ENCODE measurements at places on chromosomes 1 and 21. TPM values are rescaled to one million over a fixed set of nuclear protein-coding genes. Genes with fewer than 3 reads are reported as not detected.

DNA sequence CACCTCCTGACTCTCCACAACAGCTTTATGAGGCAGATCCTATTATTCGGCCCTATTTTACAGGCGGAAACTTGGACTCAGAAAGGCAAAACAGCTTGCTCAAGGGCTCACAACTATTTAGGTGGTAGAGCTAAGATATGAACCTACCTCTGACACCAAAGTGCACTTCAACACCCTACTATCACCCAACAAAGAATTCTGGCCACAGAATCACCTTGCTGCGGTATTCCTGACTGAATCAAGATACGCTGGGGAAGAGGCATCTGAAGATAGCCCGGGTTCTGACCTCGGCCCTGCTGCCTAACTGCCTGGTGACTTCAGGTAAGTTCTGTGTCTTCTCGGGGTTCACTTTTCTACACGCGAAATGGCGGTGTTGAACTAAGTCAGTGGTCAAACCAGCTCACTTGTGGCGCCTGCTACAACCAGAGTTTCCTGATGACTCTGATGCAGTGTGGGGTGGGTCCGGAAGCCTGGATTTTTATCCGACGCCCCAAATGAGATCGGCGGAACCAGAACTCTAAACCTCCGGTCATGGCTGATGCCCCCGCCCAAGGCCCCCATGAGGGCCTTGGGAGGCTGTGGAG is 608 bp downstream of the PEF1 start:
- peak; percentile 25 for DNase-seq

DNA sequence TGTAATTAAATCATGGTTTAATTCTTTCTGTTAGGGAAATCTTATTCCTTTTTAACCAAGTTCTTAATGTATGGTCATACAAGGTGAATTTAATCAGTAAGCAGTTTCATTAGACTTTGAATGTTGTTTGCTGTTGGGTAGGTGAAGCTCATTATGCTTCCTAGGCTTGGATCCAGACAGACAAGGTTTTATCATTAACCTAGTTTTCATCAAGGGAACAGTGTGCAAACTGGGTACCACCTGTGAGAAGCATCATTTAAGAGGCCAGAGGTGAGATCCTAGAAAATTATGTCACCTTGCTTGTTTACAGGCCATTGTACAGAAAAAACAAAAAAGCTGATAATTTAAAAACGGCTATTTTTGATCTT is 130.1 kb downstream of the RYR2 start:
- DNase-seq = no peak

DNA sequence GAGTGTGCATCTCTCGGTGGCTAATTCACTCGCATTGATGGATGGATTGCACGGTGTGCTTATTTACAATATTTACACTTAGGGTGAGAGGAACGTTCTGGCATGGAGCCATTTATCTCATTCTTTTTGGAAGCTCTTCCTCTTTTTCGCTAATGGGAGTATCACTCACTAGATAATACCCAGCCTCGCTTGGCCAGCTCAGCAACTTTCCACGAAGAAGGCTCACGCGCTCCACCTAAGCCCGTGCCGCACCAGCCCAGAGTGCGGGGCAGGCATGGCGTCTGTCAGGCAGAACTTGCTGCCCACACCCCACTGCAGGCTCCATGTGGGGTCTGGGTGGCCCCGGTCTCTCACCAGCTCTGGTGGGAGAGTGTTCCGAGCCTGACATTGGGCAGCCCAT is 484.9 kb downstream of the NPHP4 start:
- no peak for DNase-seq

DNA sequence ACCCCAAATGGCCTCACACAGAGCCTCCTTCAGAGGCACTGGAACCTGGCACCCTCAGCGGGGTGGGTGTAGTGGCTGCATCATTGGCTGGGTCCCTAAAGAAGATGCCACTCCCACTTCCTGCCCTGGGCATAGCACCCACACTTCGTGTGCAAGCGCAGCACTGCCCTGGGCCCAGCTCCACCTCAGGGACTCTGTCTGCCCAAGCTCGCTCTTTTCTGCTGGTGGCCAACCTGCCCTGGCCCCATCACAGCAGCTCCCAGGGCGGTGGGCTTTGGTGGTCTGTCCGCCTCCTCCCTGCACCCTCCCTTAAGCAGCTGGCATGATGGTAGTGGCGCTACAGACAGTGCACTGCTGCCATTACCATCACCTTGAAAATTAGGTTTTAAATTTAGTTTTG is 829.3 kb upstream of the BRINP3 start:
- DNase-seq = no peak

DNA sequence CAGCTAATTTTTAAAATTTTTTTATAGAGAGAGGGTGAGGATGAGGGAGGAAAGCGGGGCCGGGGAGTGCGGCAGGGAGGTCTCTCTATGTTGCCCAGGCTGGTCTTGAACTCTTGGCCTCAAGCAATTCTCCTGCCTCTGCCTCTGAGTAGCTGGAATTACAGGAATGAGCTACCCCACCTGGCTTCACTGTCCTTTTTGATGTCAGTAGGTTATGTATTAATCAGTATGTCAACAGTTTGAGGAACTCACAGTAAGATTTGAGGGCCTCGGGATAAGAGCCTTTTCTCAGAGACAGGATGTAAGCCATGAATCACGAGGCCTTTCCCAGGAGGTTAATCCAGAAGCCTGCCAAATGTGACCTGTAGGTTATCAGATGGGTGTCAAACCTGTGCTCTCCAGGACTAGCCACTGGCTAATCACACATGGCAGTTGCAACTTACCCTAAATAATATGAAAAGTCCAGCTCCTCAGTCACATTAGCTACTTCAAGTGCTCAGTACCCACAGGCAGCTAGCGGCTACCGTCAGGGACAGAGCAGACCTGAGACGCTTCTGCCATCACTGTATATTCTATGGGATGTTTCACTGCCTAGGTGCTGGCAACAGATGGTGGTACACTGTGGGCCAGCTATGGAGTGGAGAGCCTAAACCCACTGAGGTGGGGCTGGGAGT is 33.1 kb downstream of the TRIM67 start:
- DNase-seq = no peak

DNA sequence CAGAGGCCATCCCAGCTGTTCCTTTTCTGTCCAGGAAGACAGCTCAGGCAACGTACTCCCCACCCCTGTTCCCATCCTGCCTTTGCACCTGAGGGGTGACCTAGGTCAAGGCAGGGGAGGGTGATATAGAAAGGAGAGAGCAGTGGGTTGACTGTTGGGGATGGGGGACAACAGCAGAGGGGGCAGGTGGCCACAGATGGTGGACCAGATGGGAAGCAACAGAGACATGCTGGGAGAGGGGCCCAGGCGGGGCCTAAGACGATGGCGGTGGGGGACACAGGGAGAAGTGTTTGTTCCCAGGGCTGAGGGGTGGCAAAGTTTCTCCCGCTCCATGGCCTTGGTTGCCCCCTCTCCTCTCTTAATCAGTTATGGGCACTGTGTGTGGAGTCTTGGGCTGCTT is 6.3 kb downstream of the CELSR2 start:
- no peak for DNase-seq

DNA sequence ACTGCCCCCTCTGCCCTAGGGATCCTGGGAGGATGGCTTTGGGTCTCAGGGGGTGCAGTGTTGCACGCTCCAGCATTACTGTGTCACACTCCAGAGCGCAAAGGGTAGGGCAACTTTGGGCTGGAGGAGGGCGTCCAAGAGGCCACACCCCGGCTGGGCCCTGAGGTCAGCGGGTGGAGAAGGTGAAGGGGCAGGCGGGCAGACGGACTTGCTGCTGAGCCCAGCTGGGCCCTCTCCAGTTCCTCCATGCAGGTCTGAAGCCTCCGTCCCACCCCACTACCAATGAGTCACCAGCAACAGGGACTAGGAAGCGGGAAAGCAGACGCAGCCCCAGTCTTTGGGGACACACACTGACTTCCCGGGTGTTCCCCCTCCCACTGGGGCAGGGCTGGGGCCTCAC is 116.0 kb downstream of the CASZ1 start:
- no peak for DNase-seq

DNA sequence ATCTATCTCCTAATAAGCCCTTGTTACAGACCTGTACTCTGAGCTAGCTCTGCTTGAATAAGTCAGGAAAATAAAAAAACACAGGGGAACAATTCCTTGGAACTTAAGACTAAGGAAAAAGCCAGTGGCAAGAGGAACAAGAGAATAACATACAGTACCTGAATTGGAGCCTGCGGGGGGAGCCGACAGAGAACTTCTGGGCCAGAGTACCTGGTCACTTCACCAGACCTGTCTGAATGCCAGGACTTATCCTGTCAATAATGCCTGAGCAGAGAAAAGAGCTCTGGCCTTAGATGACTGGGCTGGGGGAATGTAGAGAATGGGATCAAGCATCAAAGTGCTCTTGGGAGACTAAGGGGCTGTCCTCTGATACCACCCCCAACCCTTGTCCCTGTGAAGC is 15.1 kb downstream of the PEA15 start:
- DNase-seq = no peak

DNA sequence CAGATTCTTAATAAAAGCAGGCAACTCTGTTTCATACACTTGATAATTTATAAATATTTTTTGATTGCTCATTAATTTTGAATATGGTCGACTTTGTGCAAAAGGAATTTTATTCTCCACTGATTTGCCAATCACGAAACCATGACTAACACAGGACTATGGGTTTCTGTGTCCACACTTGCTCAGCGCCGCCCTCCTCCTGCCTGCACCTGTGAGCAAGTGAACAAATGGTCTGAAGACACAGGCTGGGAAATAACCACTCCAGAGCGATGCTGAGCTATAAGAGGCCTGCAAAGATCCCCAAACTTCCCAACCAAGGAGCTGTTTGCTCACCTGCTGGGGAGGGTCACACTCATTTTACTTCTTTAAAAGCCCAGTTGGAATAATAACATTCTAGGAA is 19.6 kb downstream of the ABCB10 start:
- no peak for DNase-seq

- peak; percentile 72 for DNase-seq
These were observed 26.1 kb downstream of the PKP1 start for GRCh38 chr1:201309416-201309815.

DNA sequence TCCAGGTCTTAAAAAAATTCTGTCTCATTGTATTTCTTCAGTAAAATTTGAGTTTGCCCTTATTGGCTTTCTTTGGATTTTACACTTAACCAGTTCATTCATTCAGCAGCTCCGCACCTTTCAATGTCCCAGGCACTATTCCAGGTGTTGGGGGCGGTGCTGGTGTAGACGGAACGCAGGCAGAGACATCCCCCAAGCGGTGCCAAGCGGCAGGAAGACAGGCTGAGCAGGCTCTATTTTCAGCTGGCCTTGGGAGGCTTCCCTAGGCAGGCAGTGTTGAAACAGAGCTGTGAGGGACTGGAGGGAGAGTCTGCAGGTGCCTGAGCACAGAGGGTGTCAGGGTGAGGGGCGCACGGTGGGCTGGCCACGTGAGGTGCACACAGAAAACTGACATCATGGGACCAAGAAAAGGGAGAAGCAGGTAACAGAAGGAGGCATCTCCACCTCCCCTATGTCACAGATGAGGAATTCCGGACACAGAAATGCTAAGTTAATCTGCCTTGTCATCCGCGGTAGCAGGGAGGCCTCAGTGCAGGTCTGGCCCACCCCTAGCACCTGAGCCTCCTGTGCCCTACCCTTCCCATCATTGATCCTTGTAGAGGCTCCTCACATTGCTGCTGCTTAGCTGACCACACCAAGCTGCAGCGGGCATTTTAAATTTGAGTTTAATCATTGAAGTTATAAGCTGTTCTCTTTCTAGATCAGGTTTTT is 40.8 kb downstream of the SLC37A1 start:
- no peak for DNase-seq

Gene TRIM58
- total RNA-seq = not detected

DNA sequence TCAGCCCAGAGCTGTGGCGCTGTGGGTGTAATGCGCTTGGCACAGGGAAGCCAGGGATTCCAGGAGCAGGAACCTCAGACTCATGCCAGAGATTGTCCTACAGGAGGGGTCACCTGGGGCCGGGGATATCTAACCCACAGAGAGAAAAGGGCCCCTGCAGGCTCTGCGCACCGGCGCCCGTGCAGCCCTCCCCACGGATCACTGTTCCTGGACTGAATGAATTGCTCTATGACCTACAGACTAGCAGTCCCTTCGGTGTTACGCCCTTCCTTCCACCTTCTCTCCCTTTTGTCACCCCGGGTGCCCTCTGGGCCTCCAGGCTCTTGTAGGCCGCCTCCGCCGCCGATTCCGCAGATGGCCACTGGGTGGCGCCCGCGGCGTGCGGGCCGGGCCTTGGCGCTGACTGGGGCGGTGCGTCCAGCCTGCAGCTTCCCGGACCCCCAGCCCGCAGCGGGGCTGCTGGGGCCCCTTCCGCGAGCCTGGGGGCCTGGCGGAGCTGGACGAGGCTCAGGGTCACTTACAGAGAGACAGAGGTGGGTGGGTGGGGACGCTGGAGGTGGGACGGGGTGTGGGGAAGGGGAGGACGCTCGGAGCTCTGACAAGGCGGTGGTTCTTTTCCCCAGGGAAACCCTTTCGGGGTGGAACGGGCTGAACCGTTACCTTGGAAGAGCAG is 101.3 kb downstream of the IER5 start:
- peak; percentile 36 for DNase-seq

GRCh38 chr1:46643368-46643775 is 24.8 kb downstream of the ATPAF1 start:
- DNase-seq = peak; percentile 94

DNA sequence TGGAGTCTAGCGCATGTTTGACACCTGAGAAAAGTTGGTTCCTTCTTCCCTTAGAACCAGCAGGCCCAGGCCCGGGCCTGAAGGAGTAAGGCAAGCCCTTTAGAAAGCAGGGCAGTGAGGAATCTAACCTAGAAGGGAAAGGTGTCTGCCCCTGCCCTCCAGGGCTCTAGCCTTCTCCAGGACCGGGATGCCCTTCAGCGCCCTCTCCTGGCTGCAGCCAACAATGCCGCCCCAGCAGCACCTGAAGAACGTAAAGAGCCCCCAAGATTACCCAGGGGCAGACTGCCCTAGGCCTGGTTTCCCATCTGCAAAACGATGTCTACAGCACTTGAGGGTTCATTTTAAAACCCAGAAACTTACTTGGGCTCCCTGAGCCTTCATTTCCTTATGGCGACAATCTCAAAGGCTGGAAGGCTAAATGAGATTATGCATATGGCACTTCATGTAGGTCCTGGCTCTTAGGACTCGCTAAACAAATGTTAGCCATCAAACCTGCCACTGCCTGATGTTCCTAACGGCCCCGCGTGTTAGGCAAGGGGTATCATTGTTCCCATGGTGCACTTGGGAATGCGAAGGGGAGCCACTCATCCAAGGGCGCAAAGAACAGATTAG is 106.7 kb upstream of the KLHDC7A start:
- no peak for DNase-seq

GRCh38 chr1:98692482-98692881 is 31.0 kb downstream of the SNX7 start:
- no peak for DNase-seq

GRCh38 chr1:248751635-248752034 is 3.9 kb downstream of the LYPD8 start:
- no peak for DNase-seq

- no peak for DNase-seq
These were observed 5.2 kb upstream of the PIK3C2B start for GRCh38 chr1:204499511-204500468.

DNA sequence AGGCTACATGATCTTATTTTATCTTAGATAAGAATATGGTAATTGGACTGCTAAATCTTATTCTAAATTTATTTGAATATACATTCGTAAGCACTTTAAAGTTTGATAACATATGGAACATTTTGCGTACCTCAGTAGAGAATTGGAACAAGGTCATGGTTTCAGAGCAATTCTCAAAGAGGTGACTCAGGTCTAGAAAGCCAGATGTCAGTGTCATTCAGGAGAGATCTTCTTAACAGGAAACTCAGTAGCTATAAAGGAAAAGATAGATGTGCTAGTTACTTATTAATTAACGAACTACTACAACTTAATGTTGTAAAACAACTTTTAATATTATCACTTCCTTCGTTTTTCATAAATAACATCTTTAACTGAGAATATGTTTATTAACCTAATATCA is 142.5 kb downstream of the USP25 start:
- no peak for DNase-seq

Gene POTED
- total RNA-seq = not detected

- DNase-seq = peak; percentile 57
These were observed 110.8 kb downstream of the LACTBL1 start for GRCh38 chr1:22861764-22862440.

Measured in HFFc6 (cell line).